ENCODE measurements at places on chromosomes 4 and X.

DNA sequence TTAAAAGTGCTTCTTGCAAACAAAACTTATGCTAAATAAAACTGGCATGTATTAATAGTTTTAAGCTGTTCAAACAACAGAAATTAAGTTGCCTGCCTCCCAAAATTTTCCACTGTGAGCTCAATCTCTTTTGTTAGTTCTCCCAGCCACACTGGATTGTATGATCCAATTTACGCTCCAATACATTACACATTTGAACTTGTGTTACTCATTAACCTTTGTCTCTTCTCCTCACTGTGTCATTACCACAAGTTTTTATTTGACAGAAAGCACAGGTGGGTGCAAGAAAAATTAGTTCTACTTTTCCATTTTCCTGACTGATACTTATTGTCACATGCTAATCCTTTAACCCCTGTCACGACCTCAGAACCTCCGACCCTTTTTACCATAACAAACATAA lies 55.5 kb downstream of the SHISA3 start:
- DNase-seq: no peak

DNA sequence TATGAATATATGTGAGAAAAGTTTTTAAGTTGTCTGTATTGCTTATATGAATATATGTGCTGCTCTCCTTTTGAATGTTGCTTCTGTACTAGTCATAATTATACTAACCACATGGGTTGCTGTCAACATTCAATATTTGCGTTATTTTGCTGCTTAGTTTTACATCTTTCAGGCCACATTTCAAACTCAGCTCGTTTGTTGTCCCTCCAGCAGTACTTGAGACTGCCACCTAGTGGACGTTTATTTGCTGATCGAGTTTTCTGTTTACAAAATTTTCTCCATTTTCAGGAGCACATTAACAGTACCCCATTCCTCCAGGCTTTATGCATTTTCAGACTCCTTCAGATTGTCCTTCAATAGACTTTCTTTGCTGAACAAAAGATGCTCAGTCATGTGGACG lies 75.8 kb downstream of the NUDT11 start:
- peak; percentile 38 for DNase-seq

DNA sequence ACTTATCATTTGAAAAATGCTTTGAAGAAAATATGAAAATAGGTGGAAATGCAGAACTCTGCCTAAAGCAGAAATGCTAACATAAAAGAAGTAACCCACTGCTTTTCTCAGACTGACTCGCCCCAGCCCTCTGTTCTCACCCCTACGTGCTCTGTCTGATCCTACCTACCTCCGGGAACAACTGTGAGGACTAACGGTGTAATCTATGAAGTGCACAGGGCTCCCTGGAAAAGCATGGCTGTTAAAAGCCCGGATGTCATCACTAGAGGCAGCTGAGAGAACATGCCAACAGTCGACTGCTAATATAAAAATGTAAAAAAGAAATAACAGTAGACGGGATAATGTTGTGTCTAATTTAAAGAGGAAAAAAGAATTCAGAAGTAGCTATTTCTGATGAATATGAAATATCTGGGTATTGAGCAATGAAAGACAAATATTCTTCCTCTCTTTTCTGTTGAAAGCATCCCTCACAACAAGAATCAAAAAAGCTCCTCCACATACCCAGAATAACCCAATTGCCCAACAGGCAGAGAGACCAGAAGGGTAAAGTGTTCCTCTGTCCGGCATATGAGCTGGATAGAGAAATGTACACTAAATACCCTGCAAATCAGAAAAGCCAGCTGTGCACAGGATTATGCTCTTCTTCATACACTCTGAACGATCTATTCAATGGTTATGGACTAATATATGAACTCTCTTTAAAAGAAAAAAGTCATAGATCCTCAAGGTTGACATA lies 130.7 kb downstream of the TSPAN5 start:
- no peak for DNase-seq

- DNase-seq: no peak
These were observed 102.4 kb downstream of the SLIT2 start for GRCh38 chr4:20354120-20354519.

DNA sequence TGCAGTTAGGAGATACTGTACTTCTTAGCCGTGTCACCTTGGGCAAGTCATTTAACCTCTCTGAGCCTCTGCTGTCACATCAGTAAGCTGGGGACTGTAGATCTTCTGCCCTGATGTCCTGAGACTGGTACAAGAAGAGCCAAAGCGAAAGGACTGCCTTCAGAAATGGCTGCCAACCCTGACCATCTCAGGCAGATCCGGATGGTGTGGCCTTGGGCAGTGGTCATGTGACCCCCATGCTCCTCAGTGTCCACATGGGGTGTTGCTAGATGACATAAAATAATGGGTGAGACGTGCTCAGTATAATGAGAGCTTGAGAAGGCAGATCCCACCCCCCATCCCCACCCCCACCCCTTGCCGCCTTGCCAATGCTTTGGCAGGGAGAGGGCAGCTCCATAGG lies 60.4 kb upstream of the MTM1 start:
- DNase-seq: no peak

- DNase-seq: no peak
These were observed 4.5 kb downstream of the GJB1 start for GRCh38 chrX:71227370-71228062.

DNA sequence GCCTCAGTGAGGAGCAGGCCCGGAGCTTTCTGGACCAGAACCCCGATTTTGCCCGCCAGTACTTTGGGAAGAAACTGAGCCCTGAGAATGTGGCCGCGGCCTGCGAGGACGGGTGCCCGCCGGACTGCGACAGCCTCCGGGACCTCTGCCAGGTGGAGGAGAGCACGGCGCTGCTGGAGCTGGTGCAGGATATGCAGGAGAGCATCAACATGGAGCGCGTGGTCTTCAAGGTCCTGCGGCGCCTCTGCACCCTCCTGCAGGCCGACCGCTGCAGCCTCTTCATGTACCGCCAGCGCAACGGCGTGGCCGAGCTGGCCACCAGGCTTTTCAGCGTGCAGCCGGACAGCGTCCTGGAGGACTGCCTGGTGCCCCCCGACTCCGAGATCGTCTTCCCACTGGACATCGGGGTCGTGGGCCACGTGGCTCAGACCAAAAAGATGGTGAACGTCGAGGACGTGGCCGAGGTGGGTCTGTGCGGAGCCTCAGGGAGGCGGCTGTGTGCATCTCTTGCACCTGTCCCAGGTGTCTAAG lies 323 bp downstream of the PDE6B start:
- DNase-seq: no peak

GRCh38 chr4:45345558-45345957 lies 619.2 kb upstream of the GNPDA2 start:
- DNase-seq: no peak

GRCh38 chrX:136143711-136144110 lies 3.6 kb upstream of the FHL1 start:
- no peak for DNase-seq

DNA sequence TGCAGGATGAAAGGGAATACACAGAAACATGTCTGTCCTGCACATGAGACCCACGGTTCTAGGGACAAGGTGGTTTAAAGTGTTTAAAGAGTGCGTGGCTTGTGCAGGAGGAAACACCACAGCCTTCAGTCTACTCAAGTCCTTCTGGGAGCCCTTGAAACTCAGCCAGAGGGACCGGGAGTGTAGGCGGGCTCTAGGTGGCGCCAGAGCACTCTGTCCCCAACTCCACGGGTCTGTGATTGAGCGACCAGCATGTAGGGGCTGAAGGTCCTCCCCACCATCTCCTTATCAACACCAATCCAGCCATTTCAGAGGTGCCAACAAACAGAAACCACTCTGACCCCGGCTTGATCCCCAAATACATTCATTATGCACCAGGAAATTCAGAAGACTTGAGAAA lies 82.0 kb upstream of the CLDN34 start:
- DNase-seq: peak; percentile 92

DNA sequence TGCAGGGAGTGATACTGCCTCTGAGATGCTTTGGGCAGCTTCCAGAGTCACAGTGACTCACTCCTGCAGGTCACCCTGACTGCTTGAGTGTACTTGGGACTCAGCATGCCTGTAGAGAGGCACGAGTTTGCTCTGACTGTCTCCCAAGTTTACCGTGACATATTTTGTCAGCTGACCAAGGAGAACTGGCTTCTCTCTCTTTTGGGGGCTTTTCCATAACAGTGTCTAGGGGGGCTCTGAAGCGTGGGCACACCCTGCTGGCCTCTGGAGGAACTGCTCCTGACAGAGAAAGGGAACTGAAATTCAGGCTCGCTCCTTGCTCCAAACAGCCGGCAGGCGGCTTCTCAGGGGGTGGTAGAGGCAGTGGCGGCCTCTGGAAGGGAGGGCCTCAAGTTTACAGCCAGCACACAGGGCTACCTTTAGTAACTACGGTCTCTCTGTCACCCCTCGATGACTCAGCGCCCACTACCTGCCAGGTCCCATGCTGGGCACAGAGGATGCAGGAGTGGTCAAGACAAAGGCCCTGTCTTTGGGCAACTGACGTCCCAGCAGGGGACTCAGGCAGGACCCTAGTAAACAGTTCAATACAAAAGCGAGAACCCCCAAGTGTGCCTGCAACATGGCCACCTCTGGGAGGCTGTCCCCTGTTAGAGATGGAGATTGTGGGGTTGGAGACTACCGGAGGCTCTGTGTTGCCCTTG lies 17.8 kb downstream of the ZNF185 start:
- DNase-seq: peak; percentile 88

DNA sequence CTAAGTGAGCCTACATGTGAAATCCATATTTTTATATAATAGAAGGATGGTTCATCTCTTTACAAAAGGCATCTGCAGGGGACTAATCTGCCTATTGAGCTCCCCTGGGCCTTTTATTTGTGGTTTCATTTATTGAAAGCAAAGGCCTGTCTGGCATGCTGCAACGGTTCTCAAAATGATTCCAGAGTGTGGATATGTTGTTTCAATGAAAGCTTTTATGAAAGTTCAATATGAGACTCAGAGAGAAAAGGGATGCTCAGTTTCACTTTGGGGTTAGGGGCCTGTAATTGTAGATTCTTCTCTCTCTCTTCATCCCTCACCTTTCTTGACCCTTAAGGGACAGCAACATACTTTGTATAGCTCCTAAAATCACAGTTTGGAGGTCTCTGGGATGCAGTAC lies 204.2 kb upstream of the CASK start:
- no peak for DNase-seq
